H9 (cell line): ENCODE measurements at places on chromosomes 12 and 14. TPM values are rescaled to one million over a fixed set of nuclear protein-coding genes. Genes with fewer than 3 reads are reported as not detected.

Gene TUBA1C
- total RNA-seq = 660 and 684 TPM in 2 replicates

Gene TSPAN9
- total RNA-seq = 16.8 and 19.0 TPM in 2 replicates

Gene EEF1AKMT3
- total RNA-seq = 2.1 and 2.9 TPM in 2 replicates

Gene PRB2
- total RNA-seq = not detected in 2 replicates

Gene LGALS3
- total RNA-seq = 3.7 and 4.0 TPM in 2 replicates

Gene SLC10A1
- not detected in 2 replicates for total RNA-seq

Gene IPO4
- total RNA-seq = 114 and 116 TPM in 2 replicates

Gene CFAP73
- not detected in 2 replicates for total RNA-seq

DNA sequence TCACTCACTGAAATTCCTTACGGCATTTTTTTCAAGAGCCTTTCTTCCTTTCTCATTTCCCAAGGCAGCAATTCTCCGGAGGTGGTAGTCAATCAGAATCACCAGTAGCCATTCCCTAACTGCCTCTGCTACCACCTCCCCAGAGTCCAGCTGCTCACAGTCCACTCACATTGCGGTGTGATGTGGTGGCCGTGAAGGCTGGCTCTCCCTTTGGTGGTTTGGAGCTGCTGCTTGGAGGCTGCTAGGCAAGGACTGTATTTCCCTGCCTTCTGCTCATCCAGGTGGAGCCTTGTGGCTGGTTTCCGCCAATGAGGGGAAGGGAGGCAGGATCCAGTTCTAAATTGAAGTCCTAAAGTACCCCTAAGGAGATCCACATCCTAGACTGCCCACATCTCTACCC, 222.0 kb downstream of the ANO2 start:
- no peaks in the 10 kb centered on the region for H3K36me3 ChIP-seq
- DNase-seq = peak; percentile 31
- no peak overlapping the region for H3K27ac ChIP-seq
- no peaks in the 10 kb centered on the region for H3K4me1 ChIP-seq

- H3K36me3 ChIP-seq = peaks cover 29% of the 10 kb centered on the region
- DNase-seq = no peak
- H3K4me1 ChIP-seq = no peaks in the 10 kb centered on the region
- no peak overlapping the region for H3K27ac ChIP-seq
- no peaks in the 10 kb centered on the region for H3K27me3 ChIP-seq
- H3K4me3 ChIP-seq = no peak overlapping the region
These were observed 105.1 kb downstream of the KTN1 start for GRCh38 chr14:55684956-55685584.

DNA sequence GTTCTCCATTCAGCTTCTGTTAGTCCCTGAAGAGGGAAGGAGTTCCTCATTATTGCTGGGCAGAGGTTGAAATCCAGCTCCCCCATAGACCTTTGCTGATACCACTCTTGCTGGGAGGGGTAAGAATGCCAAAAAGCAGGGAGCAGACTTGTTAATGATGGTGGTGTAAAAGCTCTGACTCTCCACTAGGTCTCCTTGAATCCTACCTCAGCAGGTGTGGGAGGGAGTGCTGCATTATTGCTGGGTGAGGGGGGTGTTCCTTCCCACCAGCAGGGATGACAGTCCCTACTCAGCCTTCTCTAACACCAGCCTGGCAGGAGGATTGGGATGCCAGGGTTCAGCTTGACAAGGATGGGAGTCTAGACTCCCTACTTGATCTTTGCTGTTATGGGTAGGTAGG, 185.8 kb upstream of the NOS1 start:
- no peaks in the 10 kb centered on the region for H3K27me3 ChIP-seq
- DNase-seq = no peak
- no peaks in the 10 kb centered on the region for H3K4me1 ChIP-seq
- H3K27ac ChIP-seq = no peak overlapping the region
- no peaks in the 10 kb centered on the region for H3K36me3 ChIP-seq

- no peaks in the 10 kb centered on the region for H3K36me3 ChIP-seq
- no peak overlapping the region for H3K27ac ChIP-seq
- DNase-seq = no peak
These were observed 335.0 kb downstream of the PCNX1 start for GRCh38 chr14:71242237-71242748.

GRCh38 chr12:114834621-114835020, 150.6 kb upstream of the TBX3 start:
- no peak overlapping the region for H3K4me3 ChIP-seq
- H3K27me3 ChIP-seq = no peaks in the 10 kb centered on the region
- peak; percentile 41 for DNase-seq

GRCh38 chr14:31230573-31230958, 23.0 kb upstream of the HECTD1 start:
- H3K4me3 ChIP-seq = no peak overlapping the region
- DNase-seq = no peak
- no peaks in the 10 kb centered on the region for H3K27me3 ChIP-seq
- no peak overlapping the region for H3K27ac ChIP-seq

DNA sequence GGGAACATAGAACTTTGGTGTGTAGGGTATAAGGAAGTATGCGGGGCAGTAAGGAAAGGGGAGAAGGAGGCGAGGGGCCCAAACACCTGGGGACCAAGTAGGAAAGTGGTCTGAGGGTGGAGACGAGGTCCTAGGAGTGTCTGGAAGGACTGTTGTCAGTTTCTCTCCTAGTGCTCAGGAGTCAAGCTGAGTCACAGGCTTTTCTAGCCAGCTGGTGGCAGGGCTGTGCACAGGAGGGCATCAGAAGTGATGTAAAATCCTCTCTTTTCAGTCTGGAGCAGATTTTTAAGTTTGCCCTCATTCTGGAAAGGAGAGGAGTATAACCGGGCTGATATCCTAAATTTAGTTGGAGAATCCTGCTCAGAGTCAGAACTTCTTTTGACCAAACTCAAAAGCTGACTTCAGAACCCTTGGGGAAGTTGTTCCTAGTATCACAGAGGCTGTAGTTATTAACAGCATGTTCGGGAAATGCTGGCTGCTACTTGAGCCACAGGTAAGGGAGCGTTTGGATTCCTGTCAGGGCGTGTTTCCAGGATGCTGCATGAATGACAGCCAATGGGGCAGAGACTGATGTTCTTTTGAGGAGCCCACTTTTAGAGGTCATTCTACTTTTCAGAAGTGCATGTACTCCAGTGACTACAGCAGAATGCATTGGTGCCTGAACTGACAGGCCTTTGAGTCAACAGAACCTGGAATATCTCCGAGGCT, 19.3 kb downstream of the ZNF664 start:
- no peak for DNase-seq
- H3K27ac ChIP-seq = no peak overlapping the region
- no peaks in the 10 kb centered on the region for H3K4me1 ChIP-seq
- H3K27me3 ChIP-seq = no peaks in the 10 kb centered on the region

DNA sequence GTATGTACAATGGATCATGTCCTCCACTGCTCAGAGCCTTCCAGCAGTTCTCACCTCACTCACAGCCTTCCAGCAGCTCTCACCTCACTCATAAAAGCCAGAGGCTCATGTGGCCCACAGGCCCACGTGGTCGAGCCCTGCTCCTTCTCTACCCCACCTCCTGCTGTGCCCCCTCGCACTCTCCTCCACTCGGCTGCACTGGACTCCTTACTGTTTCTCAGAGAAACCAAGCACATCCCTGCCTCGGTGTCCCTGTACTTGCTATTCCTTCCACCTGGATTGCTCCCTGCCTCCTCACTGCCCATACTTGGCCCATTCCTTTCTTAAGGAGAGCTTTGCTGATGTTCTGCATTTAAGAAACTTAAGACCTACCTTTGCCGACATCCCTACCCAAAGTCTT, 219.7 kb downstream of the ZFP36L1 start:
- no peaks in the 10 kb centered on the region; the same call in 1 of the 2 replicates for H3K4me1 ChIP-seq
- no peaks in the 10 kb centered on the region for H3K36me3 ChIP-seq
- no peak overlapping the region for H3K4me3 ChIP-seq
- no peak for DNase-seq
- no peak overlapping the region for H3K27ac ChIP-seq
- H3K27me3 ChIP-seq = no peaks in the 10 kb centered on the region

DNA sequence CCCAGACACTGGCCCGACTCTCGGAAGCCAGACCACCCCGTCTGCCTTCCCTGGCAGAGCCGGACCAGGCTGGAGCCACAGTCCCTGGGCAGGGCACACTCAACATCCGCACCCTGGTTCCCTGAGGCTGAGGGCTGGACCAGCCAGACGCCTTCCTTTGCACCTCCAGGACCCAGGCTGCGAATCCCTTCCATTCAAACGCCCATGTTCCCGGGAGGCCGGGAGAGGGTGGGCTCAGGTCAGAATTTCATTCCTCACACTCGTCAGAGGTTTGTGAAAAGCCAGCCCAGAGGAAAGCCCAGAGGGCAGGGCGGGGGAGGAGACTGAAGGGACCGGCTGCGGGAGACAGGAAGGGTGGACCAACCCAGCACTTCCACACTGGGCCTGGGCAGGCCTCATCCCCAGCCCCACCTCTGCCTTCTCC, 58.7 kb downstream of the LRRC74A start:
- peak; percentile 69 for DNase-seq
- H3K4me1 ChIP-seq = no peaks in the 10 kb centered on the region
- H3K27me3 ChIP-seq = no peaks in the 10 kb centered on the region
- no peak overlapping the region for H3K4me3 ChIP-seq
- H3K36me3 ChIP-seq = no peaks in the 10 kb centered on the region

GRCh38 chr12:30823156-30823699, 68.5 kb upstream of the CAPRIN2 start:
- H3K36me3 ChIP-seq = no peaks in the 10 kb centered on the region
- no peak overlapping the region for H3K27ac ChIP-seq
- no peak for DNase-seq
- H3K4me3 ChIP-seq = peak overlapping the region; percentile 84
- no peaks in the 10 kb centered on the region; the same call in 1 of the 2 replicates for H3K27me3 ChIP-seq

GRCh38 chr12:69437073-69437472, 33.1 kb upstream of the FRS2 start:
- H3K27ac ChIP-seq = no peak overlapping the region
- H3K27me3 ChIP-seq = no peaks in the 10 kb centered on the region
- H3K4me3 ChIP-seq = no peak overlapping the region
- DNase-seq = no peak
- H3K4me1 ChIP-seq = no peaks in the 10 kb centered on the region

- H3K27me3 ChIP-seq = no peaks in the 10 kb centered on the region
- H3K27ac ChIP-seq = no peak overlapping the region
- no peaks in the 10 kb centered on the region for H3K36me3 ChIP-seq
- no peaks in the 10 kb centered on the region for H3K4me1 ChIP-seq
- DNase-seq = no peak
These were observed 59.4 kb upstream of the AMIGO2 start for GRCh38 chr12:47139000-47139681.

DNA sequence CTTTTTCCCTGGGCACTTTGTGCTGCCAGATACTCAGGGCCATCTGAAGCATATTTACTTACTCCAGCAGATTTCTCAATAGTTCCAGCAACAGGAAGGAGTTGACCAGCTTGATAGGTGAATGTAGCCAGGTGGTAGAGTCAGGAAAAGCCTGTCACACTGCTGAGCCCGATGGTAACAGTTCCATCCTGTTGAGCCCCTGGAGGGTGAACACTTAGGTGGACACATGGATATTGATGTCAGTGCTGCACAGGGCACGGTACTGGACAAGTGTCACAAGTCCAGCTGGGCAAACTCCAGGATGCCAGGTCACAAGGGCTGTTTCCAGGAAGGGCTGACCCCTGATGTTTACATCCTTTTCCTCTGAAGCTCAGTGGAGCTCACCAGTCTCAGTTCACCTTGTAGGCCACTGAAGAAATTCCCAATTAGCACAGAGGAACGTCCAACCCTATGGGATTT, 2.3 kb upstream of the SMOC1 start:
- no peak overlapping the region for H3K4me3 ChIP-seq
- no peak overlapping the region for H3K27ac ChIP-seq
- DNase-seq = no peak
- H3K36me3 ChIP-seq = no peaks in the 10 kb centered on the region
- peaks cover 9% of the 10 kb centered on the region; the same call in 1 of the 2 replicates for H3K27me3 ChIP-seq

DNA sequence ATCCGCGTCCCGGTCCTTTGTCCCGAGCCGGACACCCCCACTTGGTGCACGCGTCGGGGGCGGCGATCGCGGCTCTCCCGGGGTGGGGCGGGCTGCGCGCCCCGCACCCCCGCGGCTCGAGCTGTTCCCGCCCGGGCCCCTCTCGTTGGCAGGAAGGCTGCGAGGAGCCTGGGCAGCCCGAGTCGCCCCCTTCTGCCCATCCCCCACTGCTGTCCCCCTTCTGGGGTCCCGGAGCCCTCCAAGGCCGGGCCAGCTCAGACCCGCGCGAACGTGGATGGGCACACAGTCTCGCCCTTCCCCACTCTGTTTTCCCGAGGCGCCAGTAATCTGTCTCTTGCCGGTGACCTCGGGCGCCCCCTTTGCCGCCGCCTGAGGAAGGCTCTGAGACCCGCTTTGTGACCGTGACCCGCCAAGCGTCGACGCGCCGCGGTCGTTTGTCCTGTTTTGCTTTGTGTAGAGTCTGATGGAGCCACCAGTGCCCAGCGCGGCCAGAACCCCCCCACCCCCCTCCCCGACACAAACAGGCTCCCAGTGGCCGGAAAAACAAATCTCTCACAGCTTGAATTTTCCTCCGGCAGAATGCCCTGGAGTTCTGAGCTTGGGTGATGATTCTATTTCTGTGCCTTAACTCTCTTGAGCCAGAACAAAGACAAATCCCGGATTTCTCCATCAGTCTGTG, 610 bp downstream of the C14orf132 start:
- no peak overlapping the region for H3K27ac ChIP-seq
- H3K36me3 ChIP-seq = no peaks in the 10 kb centered on the region
- H3K27me3 ChIP-seq = peaks cover 13% of the 10 kb centered on the region
- H3K4me1 ChIP-seq = peaks cover 3% of the 10 kb centered on the region; the same call in 1 of the 2 replicates
- DNase-seq = peak; percentile 61

DNA sequence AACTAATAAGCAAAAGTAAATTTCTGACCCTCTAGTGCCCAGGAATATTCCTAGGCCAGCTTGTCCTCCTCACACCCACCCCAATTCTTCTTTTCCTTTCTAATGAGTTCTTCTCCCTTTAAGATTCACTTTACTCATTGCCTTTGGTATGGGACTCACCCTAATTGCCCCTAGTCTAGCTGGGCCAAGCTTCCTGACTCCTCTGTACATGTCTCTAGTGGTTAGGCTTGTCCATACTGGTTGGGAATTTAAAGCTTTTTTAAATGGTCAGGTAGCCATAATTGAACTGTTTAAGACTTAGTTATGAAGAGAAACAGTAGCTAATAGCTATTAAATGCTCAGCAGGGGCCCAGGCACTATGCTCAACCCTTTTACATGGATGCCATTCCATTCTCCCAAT, 248.2 kb downstream of the C12orf42 start:
- H3K4me1 ChIP-seq = no peaks in the 10 kb centered on the region
- no peaks in the 10 kb centered on the region for H3K27me3 ChIP-seq
- no peak overlapping the region for H3K4me3 ChIP-seq
- H3K36me3 ChIP-seq = no peaks in the 10 kb centered on the region

- H3K4me1 ChIP-seq = no peaks in the 10 kb centered on the region
- no peaks in the 10 kb centered on the region for H3K36me3 ChIP-seq
- DNase-seq = no peak
- H3K4me3 ChIP-seq = no peak overlapping the region
These were observed 161.3 kb downstream of the KITLG start for GRCh38 chr12:88418856-88419497.
